Glomerular endothelial cell (primary cell): ENCODE measurements at places on chromosomes 6 and 20. TPM values are rescaled to one million over a fixed set of nuclear protein-coding genes. Genes with fewer than 3 reads are reported as not detected.

Gene KCNB1
- not detected in 2 replicates for total RNA-seq

Gene CST11
- not detected in 2 replicates for total RNA-seq

Gene NOX3
- total RNA-seq: not detected in 2 replicates

Gene KHDC1L
- not detected in 2 replicates for total RNA-seq

Gene CNBD2
- total RNA-seq: 2.6 and 8.4 TPM in 2 replicates

Gene COL19A1
- total RNA-seq: not detected in 2 replicates

Gene DSE
- total RNA-seq: 20.8 and 21.5 TPM in 2 replicates

Gene ABHD16B
- total RNA-seq: not detected in 2 replicates

Gene PTCRA
- not detected in 2 replicates for total RNA-seq

Gene REPS1
- total RNA-seq: 25.2 and 32.1 TPM in 2 replicates

Gene TRIM40
- not detected in 2 replicates for total RNA-seq

Gene VWA7
- 0.34 and 0.58 TPM in 2 replicates for total RNA-seq

Gene MDFI
- total RNA-seq: 28.2 and 34.7 TPM in 2 replicates

Gene CRIP3
- total RNA-seq: not detected in 2 replicates
